ENCODE measurements at places on chromosomes 11 and 22. TPM values are rescaled to one million over a fixed set of nuclear protein-coding genes. Genes with fewer than 3 reads are reported as not detected.

GRCh38 chr11:39725081-39725480 is 1734.4 kb downstream of the LRRC4C start:
- DNase-seq, result no peak

Gene SYT13
- total RNA-seq, result 1.8 TPM

GRCh38 chr11:18785411-18785810 is 6.2 kb downstream of the PTPN5 start:
- no peak for DNase-seq

GRCh38 chr11:44596525-44597276 is 31.2 kb downstream of the CD82 start:
- no peak for DNase-seq

Gene GPR152
- total RNA-seq, result not detected

DNA sequence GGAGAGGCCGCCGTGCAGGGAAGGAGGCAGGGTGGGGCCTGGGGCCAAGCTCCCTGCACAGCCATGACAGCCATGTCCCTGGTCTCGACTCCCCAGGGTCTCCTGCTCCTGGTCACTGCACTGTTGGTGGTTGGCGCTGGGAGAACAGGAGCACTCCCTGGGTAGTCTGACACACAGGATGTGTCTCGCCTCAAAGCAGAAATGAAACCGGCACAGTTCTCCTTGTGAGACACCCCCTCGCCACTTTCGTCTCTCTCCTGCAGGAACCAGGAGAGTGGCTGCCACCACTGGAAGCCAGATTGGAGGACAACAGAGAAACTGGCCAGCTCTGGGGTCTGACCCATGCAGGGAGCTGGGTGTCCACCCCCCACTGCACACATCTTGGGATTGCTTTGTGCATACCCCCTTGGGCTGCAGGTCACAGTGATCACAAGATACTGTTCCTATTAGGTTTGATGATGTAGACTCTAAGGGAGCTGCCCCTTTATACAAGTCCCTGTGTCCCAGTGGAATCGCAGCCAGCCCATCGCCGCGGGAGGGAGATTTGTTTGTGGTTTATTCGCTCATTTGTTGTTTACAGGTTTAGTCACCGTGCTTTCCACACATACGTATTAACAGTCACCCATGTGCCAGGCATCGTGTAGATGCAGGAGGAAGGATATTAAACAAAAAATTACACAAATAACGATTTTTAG is 27.0 kb upstream of the YWHAH start:
- no peak for DNase-seq

Gene IGLL1
- not detected for total RNA-seq

GRCh38 chr22:39748877-39749276 is 144.7 kb downstream of the ENTHD1 start:
- DNase-seq, result no peak

Gene NAALAD2
- total RNA-seq, result 1.1 TPM

GRCh38 chr11:1823376-1824220 is 11.2 kb upstream of the SYT8 start:
- no peak for DNase-seq

Measured in chondrocyte (in vitro differentiated cells).